Substantia nigra (tissue), 51 donors: ENCODE measurements at places on chromosomes 4 and X.

DNA sequence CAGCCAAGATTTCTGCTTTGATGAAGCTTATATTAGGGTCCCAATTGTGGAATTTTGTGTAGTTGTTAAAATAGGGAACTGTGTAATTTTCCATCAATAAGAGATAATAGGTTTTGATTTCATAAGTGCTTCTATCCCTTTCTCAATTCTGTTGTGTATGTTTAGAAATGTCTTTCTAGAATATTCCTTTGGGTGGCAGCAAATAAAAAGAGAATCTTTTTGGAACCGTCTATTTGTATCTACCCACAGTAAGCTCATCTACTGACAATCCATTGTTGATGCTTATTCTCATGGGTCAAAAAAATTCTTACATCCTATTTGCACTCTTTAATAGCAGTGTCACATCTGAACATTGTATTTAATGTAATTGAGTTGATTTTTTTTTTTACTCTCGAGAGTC lies 61.7 kb downstream of the TMA16 start:
- DNase-seq, result no peak

- no peak for DNase-seq
Measured at GRCh38 chr4:13527192-13527980, 16.9 kb downstream of the NKX3-2 start.

GRCh38 chrX:85026170-85026569 lies 22.5 kb downstream of the APOOL start:
- no peak for DNase-seq

DNA sequence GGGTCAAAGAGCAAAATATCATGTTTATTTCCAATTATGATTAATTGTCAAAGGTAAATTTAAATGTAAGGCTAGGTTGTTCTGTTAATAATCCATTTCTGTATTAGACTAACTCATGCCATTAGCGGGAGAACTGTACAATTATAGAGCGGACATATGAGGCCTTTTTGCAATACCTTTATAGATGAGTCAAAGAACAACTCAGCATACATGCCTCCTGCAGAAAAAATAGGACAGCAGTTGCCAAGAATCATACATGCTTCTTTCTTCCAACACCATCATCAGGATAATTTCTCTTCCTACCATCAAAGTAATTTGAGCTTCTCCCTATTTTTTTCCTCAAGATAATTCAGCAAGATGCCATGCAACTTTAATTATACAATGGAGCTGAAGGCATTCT lies 917.8 kb downstream of the ADGRL3 start:
- DNase-seq, result no peak

DNA sequence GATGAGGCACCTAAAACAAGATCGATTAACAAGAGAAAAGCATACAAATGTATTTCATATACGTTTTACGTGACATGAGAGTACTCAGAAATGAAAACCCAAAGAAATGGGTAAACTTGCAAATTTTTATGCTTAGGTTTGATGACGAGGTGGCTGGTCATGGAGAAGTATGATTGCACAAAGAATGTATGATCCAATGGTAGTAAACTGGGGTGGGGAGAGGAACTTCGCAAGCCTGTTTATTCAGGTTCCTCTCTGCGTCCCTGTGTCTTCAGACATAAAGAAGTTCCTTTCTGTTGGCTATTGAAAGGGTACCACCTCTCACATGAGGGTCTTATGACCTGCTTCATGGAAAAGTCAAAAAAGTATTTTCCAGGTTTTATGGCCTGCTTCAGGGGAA lies 309.2 kb downstream of the BCOR start:
- DNase-seq, result no peak

- no peak for DNase-seq
Measured at GRCh38 chr4:147829401-147830101, 97.7 kb downstream of the ARHGAP10 start.

GRCh38 chrX:136635235-136635634 lies 12.7 kb upstream of the CD40LG start:
- no peak for DNase-seq

DNA sequence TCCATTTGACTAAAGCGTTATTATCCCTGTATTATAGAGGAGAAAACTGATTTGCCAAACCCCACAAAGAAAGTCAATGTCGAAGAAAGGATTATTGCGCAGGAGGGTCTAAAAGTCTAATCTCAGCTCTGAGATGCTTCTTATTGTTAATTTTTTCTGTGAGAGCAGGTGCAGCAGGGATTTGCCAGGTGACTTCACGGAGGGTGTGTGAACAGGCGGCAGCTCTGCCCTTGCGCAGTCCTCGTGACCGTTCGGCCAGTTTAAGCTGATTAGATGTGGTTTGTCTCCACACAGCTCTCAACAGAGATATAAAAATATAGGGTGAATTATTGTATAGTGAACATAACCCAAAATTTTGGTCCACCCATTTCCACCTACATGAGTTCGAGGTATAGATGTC lies 28.5 kb downstream of the TENM3 start:
- no peak for DNase-seq

DNA sequence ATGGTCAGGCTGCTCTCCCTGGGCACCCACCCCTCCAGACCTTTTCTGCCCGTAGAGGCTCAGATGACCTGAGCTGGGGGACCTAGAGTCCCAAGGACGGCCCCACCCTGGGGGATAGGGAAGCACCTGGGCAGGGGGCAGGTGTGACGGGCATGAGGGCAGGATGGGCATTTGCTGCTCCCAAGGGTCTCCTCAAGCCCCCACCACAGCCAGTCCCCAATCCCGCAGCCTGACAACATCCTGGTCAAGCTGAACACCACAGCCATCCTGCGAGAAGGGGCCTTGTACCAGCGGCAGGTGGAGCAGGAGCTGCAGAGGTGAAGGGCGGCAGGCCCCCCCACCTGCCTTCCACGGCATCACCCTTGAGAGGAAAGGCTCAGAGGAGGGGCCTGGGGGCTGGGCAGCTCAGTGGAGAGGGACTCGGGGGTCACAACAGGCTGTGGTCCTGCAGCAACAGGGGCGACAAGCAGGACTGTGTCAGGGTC lies 17.8 kb upstream of the RNF4 start:
- DNase-seq, result no peak

DNA sequence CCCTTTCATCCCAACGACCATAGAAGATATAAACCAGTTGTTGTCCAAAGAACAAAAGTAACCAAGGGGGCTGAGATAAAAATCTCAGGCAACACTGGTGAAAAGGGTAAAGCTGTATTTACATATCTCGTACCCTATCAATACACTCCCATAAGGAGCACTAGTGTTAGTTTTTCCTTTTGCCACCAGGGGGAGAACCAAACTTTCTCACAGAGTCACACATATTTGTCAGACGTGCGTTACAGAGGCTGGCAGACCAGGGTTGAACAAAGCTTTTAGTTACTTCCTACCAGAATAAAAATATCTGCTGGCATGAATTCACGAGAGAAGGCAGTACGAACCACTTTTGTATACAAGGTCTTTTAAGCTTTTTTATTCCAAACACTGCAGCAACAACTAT lies 88.3 kb downstream of the AMELX start:
- no peak for DNase-seq

- no peak for DNase-seq
Measured at GRCh38 chr4:137541876-137542646, 9.8 kb upstream of the PCDH18 start.

GRCh38 chr4:61528595-61528994 lies 328.5 kb downstream of the ADGRL3 start:
- DNase-seq, result no peak

- DNase-seq, result no peak
Measured at GRCh38 chr4:11428231-11428898, at the start of gene HS3ST1. Gene HS3ST1 (minus strand): TSS chr4:11428894. CDS start chr4:11400005, 28,889 bp downstream.

DNA sequence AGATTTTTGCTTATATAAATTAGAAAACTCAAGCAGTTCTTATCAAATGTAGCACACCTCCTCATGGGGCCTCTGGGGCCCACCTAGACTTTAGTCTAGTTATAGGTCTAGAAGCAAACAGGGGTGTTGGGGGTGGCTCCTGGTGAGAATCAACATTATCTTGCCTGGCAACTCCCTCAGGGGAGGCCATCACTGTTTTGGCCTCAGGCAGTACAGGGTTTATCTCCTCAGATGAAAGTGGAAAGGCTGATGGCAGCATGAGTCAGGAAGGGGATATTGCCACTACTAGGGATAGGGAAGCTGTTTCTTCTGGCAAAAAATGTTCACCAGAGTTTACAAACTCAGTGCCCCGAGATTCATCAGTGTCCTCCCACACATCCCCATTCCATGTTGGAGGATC lies 232.4 kb upstream of the BMP3 start:
- no peak for DNase-seq

DNA sequence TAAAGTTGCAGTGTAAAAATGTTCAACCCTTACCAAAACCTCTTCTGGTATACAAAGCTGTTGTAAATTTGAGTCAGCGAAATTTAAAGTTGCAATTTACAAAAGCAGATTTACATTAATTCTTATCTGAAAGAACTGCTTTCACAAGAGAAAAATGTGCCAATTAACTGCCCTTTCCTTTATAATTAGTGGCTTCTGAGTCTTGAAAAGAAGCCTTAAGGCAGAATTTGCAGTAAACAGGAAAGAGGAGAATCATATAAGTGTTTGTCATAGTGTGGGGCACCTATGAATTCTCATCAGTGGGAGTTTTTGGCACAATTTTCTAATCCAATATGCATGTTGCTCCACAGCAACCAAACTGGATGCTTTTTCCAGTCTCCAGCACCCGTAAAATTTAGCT lies 125.3 kb upstream of the GABRG1 start:
- DNase-seq, result no peak

DNA sequence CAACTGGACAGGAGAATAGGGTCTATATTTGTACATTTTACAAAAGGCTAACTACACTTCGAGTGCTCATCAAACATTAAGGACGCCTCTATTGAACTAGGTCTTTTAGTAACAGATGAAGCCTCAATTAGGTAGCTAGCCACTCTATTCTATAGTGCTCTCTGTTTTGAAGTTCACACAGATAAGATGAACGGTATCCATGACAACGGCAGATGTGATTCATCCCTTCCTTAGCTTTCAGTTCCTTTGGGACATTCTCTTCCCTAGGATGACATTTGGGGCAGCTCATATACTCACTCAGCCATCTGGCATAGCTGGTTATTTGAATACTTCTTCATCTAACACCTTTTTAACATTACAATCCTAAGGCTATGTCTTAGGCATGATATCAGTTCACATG lies 62.4 kb upstream of the WDFY3 start:
- no peak for DNase-seq

DNA sequence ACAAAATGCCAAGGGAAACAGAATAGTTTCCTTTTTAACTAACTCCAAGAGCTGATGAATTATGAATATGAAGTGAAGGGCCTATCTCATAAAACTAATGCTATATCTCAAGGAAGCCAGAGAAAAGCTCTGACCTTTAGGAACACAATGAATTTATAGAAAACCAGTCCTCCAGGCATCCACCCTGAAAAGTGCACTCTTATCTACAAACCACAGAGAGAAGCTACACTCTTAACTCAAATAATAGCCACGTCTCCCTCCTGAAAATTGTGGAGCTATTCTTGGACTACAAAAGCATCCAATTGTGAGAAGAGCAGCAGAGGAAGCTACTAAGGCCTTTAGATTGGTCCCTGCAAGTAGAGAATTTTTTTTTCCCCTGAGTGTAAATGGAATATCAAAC lies 253.9 kb downstream of the IL15 start:
- DNase-seq, result no peak

DNA sequence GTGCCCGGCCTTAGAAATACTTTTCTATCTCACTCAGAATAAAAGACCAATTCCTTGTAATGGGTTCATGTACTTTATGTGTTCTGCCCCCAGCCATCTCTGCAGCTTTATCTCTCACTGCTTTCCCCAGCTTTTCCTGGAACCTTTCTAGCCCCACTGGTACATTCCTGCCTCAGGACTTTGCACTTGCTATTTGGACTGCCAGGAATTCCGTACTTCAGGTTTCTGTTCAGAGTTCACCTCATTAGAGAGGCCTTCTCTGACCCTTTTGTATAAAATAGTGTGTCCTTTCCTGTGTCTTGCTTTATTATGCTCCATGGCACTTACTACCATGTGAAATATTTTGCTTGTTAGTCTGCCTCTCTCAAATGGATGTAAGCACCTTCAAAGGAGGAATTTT lies 112.5 kb downstream of the PDLIM5 start:
- DNase-seq, result no peak

- no peak for DNase-seq
Measured at GRCh38 chrX:21960569-21961541, 20.3 kb downstream of the SMS start.

GRCh38 chr4:52244103-52244775 lies 193.1 kb downstream of the SPATA18 start:
- no peak for DNase-seq

DNA sequence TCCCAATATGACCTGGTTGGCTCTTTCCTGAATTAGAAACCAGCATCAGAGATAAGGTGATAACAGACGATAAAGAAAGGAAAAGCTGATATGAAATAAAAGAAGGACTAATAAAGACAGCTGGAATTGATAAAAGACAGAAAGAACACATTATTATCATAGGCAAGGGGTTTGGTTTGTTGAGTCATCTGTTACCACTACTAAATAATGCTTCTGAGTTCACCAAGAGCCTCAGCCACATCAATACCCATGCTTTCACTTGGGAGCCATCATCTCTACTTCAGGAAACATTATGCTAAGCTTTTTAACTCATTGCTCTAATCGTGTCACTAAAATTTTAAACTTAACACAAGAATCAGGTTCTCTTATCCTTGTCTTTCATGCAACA lies 27.6 kb downstream of the ANXA5 start:
- DNase-seq, result no peak

- no peak for DNase-seq
Measured at GRCh38 chr4:38243388-38244053, 283.3 kb downstream of the PTTG2 start.

- DNase-seq, result no peak
Measured at GRCh38 chrX:130120321-130120731, 10.0 kb upstream of the ELF4 start.

GRCh38 chrX:118779581-118779980 lies 44.0 kb upstream of the ZCCHC12 start:
- no peak for DNase-seq

GRCh38 chrX:50799531-50799961 lies 14.4 kb downstream of the SHROOM4 start:
- no peak for DNase-seq

- no peak for DNase-seq
Measured at GRCh38 chrX:30939928-30940327, 50.9 kb upstream of the TAB3 start.

GRCh38 chr4:12555011-12555410 lies 929.1 kb downstream of the RAB28 start:
- no peak for DNase-seq

- no peak for DNase-seq
Measured at GRCh38 chr4:177960566-177960965, 518.3 kb upstream of the AGA start.

DNA sequence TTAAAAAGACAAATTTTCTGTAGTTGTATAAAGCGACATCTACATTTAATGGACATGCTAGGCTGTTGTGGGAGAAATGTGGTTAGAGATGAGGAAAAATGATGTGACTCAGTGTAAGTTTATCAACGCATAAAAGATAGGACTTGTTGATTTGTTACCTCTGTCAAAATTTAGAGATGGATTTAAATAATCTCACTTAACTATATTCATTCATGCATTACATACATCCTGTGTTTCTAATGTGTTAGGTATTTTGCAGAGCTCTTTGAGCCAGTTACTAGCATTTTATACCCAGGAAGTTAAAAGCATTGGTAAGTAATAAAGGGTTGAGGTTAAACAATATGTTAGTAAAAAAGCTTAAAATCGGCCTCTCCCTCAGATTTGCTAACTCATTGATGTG lies 34.3 kb downstream of the METAP1 start:
- DNase-seq, result no peak

- DNase-seq, result no peak
Measured at GRCh38 chr4:120718979-120719566, 203.5 kb downstream of the PRDM5 start.

GRCh38 chr4:148845609-148846008 lies 403.4 kb upstream of the NR3C2 start:
- no peak for DNase-seq
